ENCODE measurements at places on chromosomes 1 and 21.
A peak's percentile ranks its signal among the peaks of the same experiment; 100 is the strongest.

- no peak for DNase-seq
- peak overlapping the region; percentile 30 for H3K4me3 ChIP-seq
- no peaks in the 10 kb centered on the region for H3K27me3 ChIP-seq
- no peak overlapping the region for H3K27ac ChIP-seq
These were observed 143.9 kb downstream of the HS2ST1 start for GRCh38 chr1:87058343-87058649.

- no peaks in the 10 kb centered on the region for H3K36me3 ChIP-seq
- no peak for DNase-seq
- H3K4me1 ChIP-seq, result no peaks in the 10 kb centered on the region
- no peak overlapping the region for H3K4me3 ChIP-seq
These were observed 23.6 kb upstream of the APOBEC4 start for GRCh38 chr1:183676586-183677189.

GRCh38 chr1:162019006-162019405 is 4.7 kb downstream of the OLFML2B start:
- peak overlapping the region; percentile 82 for H3K27ac ChIP-seq
- H3K36me3 ChIP-seq, result peaks cover 13% of the 10 kb centered on the region
- H3K27me3 ChIP-seq, result no peaks in the 10 kb centered on the region
- H3K4me1 ChIP-seq, result peaks cover 64% of the 10 kb centered on the region
- no peak for DNase-seq
- H3K4me3 ChIP-seq, result no peak overlapping the region

DNA sequence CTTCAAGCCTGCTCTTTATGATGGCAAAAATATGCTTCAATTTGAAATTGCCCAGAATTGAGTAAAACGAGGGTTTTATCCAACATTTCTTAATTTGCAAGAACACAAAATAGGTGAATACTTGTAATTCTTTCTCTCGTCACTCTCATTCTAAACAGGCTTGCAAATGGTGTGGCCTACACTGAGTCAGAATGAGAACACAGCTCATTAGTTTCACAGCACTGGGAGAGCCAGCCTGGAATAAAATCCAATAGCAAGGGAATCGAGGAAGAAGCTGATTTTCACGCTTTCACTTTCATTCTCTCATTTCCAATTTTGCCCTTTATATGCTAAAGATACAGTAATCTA is 537.5 kb downstream of the LTN1 start:
- H3K4me3 ChIP-seq, result no peak overlapping the region
- no peak for DNase-seq
- H3K4me1 ChIP-seq, result no peaks in the 10 kb centered on the region
- H3K36me3 ChIP-seq, result no peaks in the 10 kb centered on the region
- H3K27ac ChIP-seq, result no peak overlapping the region
- H3K27me3 ChIP-seq, result no peaks in the 10 kb centered on the region
